ENCODE measurements at places on chromosomes 4 and X.

GRCh38 chrX:27399146-27399456 lies 64.0 kb downstream of the PPP4R3C start:
- DNase-seq = no peak

DNA sequence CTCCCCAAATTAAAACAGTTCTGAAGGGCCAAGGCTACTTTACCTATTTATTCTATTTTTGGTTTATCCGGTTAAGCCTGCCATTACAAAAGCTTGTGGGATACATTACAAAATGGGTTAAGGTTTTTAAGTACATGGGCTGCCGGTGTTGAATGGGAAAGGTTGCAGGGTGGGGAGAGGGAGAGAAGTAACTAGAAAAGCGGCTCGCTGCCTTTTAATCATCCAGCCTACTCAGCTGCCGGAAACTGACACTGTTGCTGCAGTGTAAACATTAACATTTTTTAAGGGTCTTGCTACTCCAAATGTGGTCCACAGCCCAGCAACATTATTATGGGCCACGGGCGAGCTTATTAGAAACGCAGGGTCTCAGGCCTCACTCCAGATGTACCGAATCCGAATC lies 1.5 kb upstream of the IL1RAPL1 start:
- DNase-seq = no peak

DNA sequence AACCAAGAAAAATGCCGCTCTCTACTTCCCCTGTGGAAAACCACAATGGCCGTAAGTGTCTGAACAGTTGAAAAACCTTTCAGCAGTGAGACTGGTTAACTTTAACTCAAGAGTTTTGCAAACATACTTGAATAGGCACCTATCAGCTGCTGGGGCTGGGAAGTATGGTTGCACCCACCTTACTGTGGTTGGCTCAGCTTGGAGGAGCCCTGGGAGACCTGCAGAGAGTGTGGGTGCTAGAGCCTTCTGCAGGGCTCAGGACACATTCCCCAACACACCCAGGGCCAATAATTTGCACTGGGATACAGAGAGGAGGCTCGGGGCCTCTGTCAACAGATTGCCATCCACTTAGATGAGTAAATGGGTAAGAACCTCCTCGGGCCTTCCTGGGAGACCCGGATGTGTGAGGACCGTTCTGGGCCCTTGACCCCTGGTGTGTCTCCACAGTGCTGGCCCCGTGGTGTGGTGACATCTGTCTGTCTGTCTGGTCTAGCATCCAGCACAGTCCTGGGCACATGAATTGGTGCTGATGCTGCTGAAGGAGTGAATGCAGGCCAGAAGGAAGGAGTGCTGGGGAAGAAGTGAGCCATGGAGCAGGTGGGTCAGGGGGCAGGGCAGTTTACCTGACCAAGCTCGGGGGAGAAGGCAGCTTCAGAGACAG lies 46.5 kb downstream of the MAGEA1 start:
- no peak for DNase-seq

DNA sequence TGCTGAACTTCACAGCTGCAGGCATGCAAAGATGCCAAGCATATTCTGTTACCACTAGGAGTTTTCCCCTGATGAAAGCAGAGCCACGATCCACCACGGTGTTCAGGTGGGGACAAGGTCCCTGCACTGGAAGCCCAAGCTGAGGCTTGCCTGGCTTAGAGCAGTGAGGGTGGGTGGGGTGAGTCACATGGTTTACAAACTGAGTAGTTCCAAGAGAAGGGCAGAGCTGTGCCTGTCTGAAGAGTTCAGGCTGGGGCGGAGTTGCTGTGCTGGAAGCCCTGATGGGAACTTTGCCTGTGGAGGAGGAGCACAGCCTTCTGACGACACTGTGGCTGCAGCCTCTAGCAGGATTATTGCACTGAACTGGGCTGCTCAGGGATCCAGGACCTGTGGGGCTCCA lies 45.5 kb downstream of the FAM9B start:
- DNase-seq = no peak

DNA sequence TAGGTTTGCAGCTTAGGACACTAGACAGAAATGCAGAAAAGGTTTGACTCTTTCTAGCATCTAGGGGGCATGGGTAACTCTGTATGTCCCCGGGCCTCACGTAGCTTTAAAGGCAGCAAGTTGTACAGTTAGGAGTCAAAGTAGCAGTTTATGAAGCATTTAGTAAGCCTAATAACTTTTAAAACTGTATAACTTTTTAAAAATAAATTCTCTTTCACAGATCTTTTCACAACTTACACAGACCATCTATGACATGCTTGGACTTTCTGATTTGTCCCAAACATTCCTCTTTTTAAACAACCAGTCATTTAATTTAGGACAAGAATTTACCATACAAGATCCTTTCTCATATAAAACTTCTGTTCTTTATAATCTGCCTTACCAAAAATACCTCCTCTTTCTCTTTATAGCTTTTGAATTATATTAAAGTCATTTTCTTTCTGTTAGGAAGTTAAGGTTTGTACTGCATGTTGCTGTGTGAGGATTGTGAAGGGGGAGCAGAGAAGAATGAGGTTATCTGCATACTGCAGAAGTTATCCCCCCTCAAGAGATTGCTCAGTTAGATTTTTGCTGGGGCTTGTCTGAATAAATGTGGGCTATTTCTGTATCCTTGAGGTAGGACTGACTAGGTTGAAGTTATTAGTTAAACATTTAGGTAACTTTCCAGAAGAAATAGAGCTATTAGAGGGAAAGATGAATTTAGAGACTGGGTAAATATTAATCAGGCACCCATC lies 94.3 kb downstream of the CPE start:
- DNase-seq = no peak

DNA sequence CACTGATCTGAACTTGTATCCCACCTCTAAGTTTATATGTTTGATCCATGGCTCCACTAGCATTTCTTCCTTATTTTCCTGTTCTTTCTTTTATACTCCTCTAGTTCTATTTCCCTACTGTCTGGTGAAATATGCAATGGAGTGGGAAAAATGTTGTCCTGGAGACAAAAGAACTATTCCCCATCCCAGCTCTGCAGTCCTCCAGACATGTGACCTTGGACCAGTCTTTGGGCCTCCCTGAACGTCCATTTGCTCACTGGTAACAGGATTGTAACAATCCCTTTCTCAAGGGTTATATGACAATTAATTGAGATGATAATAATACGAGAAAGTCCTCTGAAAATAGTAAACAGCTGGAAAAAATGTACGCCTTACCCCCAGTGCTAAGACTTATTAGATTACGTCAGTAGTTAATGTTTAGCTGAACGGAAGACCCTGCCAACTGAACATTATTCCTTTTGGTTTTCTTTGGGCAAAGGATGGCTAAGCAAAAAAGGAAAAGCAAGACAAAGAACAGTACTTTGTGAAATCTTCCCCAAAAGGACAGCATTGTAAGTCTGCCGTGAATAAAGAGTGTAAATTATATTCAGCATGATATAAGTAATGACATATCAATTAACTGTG lies 302.3 kb upstream of the PPARGC1A start:
- no peak for DNase-seq
